ENCODE measurements at places on chromosomes 6 and 20. TPM values are rescaled to one million over a fixed set of nuclear protein-coding genes. Genes with fewer than 3 reads are reported as not detected.

KHDC1L gene
- not detected for total RNA-seq

GABRR2 gene
- 1.7 TPM for total RNA-seq

DNA sequence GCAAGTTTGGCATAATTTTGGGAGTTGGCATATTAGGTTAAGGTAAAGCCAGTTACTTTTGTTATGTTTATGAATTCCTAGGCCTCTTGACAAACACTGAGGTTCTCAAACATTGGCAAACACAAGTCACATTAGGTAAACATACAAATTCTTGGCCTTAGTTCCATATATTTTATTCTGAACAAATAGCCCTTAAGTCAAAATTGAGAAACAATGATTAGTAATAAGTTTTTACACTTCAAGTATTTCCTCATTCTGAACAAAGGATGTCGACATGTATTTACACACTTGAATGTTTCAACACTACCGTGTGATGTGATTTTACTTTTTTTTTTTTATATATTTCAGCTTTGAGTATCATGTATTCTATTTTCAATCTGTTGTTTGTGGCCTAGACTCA lies 3.8 kb upstream of the ECHDC1 start:
- DNase-seq = no peak

GRCh38 chr6:45502456-45502855 lies 124.7 kb upstream of the SUPT3H start:
- DNase-seq = no peak

DNA sequence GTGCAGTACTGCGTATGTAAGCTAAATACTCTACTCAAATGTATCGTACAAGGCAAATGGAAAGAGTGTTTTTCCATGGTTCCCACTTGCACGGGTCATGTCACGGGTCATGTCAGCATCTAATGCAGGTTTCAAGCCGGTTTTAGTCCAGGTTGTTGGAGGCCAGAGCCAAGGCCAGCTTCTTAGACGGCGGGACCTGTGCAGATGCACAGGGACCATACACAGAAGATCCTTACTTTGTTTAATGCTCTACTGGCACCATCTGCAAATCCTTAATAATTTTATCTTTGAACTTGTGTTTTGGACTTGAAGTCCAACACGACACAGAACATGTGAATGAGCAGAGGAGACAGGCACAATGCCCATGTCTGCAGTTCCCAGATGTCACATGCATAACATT lies 42.7 kb downstream of the SOD2 start:
- no peak for DNase-seq
